Foreskin melanocyte (primary cell): ENCODE measurements at places on chromosomes 4 and X.

GRCh38 chr4:166625018-166625637, 609.2 kb downstream of the SPOCK3 start:
- no peak for DNase-seq

DNA sequence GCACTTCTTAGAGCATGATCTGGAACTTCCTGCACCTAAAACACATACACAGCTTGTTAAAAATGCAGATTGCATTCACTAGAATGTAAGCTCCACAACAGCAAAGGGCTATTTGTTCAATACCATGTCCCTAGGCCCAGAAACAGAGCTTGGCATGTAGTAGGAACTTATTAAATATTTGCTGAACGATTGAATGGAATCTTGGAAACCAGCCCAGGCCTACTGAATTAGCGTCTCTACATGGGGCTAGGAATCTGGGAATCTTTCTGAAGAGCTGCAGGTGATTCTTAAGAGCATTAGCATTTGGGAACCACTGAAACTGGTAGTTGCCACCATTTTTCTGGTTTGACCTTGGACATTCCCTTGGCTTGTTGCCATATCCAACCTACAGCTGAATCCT, 234.1 kb downstream of the STIM2 start:
- no peak for DNase-seq

DNA sequence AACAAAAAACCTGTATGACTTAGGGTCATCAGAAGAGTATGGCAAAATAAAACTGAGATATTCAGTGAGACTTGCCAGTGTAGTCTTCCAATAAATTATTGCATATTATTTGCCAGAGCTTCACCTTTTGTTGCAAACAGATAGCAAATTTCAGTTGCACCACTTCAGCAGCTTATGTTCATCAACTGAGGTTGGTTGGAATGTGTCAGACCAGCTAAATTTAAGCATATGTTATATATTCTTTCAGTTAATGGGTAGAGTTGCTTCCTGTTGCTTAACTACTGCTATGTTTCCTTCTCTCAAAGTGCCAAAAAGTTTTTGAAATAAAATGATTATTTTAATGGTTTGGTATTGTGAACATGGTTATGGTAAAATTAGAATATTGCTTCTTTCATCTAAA, 61.5 kb downstream of the GALNT7 start:
- no peak for DNase-seq

- DNase-seq, result no peak
These were observed 4.1 kb upstream of the EPGN start for GRCh38 chr4:74304095-74304625.

DNA sequence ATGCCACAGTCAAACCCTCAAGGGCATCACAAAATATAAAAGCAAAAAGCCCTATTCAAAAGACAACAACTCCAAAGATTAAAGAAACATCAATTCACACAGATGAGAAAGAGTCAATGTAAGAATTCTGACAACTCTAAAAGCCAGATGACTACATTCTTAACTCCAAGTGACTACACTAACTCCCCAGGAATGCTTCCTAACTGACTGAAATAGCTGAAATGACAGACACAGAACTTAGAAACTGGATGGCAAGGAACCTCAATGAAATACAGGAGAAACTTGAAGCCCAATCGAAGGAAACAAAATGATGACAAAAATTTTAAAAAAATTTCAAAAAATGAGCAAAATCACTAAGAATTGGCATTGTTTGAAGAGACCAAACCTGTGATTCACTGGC, 1047.6 kb upstream of the PCDH10 start:
- DNase-seq, result no peak

GRCh38 chrX:71227370-71228062, 4.5 kb downstream of the GJB1 start:
- DNase-seq, result no peak

DNA sequence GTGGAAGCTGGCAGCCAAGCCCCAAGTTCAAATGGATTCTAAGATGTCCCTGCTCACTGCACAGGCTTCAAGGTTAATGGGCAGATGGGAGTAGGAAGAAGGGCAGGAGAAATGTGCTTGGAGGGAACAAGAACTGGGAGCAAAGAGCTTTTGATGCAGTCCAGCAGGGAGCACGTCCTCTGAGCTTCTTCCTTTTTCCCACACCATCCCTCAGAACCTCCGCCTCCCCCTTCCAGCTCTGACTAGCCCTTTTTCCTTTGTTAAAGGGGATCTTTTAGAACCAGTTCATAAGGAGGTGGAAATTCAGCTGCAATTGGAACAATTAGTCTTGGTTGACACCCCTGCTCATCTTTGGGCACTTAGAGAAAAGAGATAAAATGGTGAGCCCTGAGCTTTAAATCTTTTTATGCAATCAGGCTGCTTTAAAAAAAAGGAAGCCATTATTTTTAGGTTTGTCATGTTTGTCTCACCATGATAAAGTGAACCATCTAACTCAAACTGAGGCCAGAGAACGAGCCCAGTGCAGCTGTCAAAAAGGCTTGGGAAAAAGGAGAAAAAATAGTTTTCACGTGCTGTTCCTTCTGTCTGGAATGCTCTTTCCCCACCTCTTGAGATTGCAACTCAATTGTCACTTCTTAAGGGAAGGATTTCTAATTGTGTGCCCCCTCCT, 135.8 kb upstream of the IL1RAPL2 start:
- DNase-seq, result no peak

- no peak for DNase-seq
These were observed 33.6 kb upstream of the KDR start for GRCh38 chr4:55158957-55159356.

DNA sequence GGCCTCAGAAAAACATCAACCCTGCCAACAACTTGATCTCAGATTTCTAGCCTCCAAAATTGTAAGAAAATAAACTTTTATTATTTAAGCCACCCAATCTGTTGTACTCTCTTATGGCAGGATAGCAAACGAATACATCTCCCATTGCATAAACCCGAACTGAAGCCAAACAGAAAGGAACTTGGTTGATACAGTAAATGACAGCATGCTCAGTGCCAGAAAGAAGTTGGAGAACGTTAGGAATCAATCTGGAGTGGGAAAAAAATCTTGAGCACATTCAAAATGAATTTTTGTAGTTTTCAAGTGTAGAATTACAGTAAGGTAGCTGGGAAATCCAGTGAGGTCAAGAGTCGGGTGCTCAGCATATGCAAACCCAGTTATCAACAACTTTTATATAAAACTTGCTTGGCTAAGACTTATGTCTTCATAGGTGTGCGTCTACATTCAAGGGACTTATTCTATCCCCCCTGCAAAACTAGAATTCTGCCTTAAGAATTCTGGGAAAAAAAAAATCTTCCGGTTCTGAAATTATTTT, 157.5 kb upstream of the ANKRD50 start:
- no peak for DNase-seq

GRCh38 chrX:2913118-2913517, 16.0 kb downstream of the ARSD start:
- no peak for DNase-seq

DNA sequence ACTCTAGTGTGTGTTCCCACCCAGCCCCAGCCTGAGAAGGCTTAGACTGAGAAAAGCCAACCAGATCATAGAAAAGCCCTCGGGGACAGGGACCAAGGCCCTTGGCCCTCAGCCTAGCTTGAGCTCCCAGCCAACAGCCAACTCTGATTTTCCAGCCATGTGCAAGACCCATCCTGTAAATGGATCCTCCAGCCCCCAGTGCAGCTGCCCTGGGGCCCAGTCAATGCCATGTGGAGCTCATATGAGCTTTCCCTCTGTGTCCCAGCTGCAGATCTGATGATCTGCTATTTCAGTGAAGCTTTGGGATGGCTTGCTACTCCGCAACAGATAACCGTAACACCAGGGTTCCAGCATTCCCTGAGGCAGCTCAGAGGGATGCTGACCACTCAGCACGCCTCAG, 40.5 kb upstream of the CDKN2AIP start:
- DNase-seq, result peak; percentile 9

GRCh38 chrX:341541-342101, 23.0 kb upstream of the GTPBP6 start:
- DNase-seq, result no peak

DNA sequence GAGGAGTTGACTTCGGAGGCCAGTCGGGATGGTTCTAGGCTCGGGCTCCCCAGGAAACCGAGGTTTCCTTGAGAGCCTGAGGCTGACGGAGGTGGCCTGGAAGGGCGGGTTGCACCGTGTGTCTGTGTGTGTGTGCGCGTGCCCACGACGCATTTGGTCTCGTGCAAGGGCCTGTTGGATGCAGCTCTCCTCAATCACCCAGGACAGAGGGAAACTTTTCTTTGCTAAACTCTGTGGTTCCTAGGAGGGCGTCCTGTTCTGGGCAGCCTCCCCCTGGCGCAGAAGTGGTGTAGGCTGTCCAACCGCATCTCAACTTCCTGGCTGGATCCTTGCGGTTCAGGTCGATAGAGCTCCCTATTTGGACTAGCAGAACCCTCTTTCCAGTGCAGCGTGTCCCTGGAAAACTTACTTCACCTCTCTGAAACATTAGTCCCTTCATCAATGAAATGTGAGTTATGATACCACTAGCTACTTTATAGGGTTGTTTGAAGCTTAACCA, 973 bp downstream of the STK32B start:
- DNase-seq, result no peak

DNA sequence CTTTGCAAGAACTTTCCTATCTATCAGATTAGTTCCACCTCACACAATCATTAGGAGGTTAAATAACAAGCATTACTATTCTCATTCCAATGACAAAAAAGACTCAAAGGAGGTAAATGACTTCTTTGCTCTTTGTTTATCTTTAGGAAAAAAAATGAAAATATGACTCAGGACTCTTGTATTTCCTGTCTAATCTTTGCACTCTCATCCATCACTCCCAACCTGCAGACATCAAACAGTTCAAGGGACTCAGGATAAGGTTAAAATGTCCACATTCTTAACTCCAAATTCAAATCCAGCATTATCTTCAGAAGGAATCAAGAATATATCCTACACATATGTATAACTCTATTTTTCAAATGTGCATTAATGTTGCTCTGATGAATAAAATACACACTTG, 139.6 kb downstream of the UNC5C start:
- no peak for DNase-seq

GRCh38 chr4:116926631-116927295, 158.6 kb downstream of the TRAM1L1 start:
- DNase-seq, result peak; percentile 20

GRCh38 chr4:128869776-128870509, 60.4 kb downstream of the JADE1 start:
- DNase-seq, result no peak

GRCh38 chrX:153560000-153560399, 38.9 kb downstream of the CCNQ start:
- no peak for DNase-seq

DNA sequence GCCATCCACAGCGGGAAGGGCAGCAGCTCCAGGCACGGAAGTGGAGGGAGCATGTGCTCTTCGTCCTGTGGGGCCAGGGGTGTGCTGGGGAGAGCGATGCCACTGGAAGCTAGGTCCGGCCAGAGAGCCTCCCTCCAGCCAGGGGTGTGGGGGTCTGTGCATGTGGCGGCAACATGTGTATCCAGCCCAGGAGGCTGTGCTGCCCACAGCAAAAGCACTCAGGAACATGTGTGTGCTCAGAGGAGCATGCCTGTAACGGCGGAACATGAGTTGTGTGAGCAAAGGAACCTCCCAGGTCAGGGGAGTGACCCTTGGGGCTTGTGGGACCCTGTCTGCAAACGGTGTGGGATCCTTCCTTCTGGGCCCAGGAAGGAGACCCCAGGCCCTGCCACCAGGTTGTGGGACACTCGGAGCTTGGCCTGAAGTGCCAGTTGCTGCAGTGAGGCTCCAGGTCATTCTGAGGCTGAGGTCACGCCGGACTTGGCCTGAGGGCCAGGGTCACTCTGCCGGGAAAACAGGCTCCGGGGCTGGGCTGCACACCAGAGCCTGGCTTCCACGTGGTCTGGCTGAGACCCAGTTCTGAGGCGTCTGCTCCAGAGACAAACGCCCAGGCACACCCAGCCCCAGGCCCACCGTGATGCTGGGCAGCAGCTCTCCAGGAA, 37.2 kb downstream of the CPLX1 start:
- DNase-seq, result no peak

GRCh38 chr4:138392751-138393308, 150.7 kb upstream of the SLC7A11 start:
- DNase-seq, result no peak

DNA sequence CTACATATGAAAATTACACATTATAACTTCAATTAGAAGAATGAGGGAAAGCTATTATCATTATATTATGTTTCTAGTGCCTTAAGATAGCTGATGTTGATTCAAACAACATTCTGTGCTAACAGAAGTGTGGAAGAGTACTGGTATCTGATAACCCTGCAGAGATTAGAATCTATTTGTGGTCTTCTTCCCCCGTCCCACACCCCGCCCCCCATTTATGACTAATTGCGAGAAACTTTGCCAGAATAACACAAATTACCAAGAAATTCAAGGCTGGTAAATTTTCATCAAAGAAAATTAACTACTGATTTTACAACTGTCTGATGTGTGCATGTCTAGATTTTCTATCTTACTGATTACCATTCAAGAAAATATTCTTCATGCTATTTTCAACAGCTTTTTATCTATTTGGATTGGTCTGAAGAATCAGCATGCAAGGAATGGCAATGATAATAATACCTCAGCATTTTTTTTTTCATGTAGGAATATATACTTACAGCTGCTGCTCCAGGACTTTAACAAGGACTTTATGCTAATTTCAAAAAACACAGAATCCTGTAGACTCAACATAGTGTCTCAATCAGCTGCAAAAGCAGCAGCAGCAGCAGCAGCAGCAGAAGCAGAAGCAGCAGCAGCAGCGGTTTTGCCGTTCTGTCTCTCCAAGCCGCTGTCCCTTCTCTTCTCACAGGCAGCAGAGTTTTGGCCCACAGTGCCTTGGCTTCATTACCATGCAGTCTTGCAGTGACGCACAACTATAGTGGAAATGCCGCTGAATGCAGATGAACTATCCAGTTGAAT, 126.7 kb downstream of the FRYL start:
- no peak for DNase-seq

DNA sequence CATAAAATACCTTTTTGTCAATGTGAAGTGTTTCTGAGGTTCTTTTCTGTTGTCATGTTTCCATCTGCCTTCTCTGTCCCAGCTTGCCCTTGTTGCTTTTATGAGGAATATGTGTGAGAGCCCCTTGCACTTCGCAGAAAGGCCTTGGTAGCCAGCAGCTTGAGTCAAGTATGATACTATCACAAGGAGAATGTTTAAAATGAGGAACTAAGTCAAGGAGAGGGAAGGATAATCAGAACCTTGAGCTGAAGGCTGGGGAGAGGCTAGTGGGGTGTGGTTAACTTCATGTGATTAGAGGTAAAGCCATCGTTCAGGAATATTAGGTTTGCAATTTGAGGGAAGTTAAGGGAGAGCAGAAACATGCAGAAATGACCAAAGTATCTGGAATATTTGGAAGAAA, 12.7 kb downstream of the PGK1 start:
- DNase-seq, result no peak

DNA sequence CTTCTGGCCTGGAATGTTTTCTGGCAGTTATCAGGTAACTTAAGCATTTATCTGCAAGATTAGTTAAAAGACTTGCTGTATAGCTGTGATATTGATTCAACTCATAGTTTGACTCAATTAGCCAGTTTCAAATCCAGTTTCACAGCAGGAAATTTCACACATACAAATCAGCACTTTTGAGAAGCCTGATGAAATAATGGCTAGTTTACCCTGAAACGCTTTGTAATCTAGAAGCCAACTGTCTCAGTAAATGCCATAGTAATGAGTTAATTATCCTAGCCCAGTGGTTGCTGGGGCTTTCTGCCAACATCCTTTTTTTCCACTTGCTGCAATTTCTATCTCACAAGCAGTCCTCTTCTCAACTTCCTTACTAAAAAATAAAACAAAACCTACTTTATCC, 53.1 kb downstream of the ARHGEF38 start:
- no peak for DNase-seq

- DNase-seq, result no peak
These were observed 244.1 kb downstream of the GPC3 start for GRCh38 chrX:133741303-133741702.
